ENCODE measurements at places on chromosomes 7 and 10.

DNA sequence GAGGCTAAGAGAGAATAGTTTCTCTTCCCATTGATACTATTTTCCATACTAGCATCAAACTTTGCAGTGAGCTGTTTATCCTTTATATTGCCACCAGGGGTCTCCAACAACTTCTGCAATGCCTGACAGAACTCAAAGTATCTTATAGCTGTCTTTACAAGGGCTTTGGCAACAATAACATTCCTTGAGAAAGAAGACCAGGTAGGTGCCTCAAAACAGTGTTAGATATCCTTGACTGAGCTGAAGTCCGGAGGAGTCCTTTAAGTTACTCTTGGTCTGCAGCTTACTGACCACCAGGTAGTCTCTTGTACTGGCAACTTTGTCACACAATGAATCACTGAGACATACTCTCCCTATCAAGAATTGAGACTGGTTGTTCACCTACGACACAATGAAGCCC lies 30.0 kb upstream of the TES start:
- no peak for DNase-seq

- no peak for DNase-seq
Observed at GRCh38 chr7:48105045-48105444, 16.0 kb downstream of the UPP1 start.

DNA sequence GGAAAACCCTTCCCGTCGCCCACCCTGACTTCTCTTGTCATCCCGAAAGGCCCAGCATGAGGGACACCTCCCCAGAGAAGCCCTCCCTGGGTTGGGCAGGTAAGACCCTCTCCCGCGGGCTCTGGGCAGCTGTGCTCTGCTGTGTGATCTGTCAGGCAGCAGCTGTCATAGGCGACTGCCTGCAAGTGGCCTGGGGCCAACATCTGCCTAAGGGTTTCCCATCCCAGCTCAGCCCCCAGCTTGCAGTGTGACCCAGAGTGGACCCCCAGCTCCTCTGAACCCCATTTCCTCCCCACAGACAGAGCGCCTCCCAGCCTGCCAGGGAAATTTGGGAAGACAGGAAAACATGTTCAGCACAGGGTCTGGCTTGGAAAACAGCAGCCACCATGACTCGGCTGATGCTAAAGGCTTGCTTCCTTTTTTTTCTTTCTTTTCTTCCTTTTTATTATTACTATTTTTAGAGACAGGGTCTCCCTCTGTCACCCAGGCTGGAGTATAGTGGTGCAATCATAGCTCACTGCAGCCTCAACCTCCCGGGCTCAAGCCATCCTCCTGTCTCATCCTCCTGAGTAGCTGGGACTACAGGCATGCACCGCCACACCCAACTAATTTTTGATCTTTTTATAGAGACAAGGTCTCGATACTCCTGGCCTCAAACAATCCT lies 18.3 kb upstream of the TNRC18 start:
- no peak for DNase-seq

DNA sequence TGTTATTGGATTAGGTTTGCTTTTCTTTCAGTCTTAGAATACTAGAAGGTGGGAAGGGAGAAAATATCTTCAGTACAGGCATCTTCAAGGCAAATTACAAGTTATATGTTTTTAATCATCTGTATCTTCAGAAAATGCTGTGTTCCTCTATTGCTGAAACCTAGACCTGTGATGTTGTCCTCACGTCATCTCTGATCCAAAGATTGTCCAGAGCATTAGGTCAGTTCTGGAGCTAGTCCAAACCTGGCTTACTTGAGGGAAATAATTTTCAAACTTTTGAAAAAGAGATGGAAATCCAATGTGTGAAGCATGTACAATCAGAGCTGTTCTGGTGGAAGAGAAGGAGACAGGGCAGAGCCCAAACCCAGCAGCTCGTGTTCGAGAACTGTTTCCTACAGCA lies 217.3 kb downstream of the ZEB1 start:
- DNase-seq: no peak

- no peak for DNase-seq
Observed at GRCh38 chr10:4763513-4763912, 62.5 kb upstream of the AKR1E2 start.

DNA sequence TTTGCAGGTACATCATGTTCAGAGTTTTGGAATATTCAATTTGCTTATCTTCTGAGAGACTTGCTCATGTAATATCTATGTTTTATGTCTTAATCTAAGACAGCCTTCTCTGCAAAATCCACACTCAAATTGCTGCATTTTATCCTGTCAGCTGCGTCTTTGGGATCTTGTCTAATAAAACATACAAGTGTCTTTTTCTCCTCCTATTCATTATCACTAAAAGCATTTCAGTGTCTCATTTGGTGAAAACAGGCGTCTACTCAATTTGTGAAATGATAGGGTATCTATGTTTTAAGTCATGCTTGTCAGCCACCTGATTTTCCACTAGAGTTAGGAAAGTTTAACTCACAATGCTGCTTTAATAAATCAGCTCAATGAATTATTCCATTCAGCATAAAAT lies 112.7 kb upstream of the LRRTM3 start:
- DNase-seq: no peak

GRCh38 chr7:129671266-129671665 lies 59.7 kb downstream of the NRF1 start:
- DNase-seq: no peak

GRCh38 chr10:60282771-60283353 lies 106.8 kb downstream of the ANK3 start:
- DNase-seq: no peak

- DNase-seq: no peak
Observed at GRCh38 chr10:113219446-113219845, 269.4 kb downstream of the TCF7L2 start.

GRCh38 chr7:47508389-47509380 lies 73.2 kb downstream of the TNS3 start:
- no peak for DNase-seq

DNA sequence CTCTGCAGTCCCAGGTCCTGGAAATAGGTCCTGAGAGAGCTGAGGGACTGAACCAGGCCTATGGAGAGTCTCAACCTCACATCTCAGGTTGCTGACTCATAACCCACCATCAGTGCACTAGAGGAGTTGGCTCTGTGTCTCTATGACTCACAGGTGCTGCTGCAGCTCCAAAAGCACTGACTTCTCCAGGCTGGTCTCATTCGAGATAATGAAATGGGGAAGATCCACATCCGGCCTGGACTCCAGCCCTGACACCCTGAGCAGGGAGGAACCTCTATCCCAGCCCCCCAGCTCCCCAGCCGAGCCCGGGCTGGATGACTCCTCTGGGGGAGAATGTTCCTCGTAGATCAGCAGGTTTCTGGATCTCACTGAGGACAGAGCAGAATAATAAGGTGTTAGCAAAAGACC lies 35.5 kb upstream of the DGKI start:
- no peak for DNase-seq

DNA sequence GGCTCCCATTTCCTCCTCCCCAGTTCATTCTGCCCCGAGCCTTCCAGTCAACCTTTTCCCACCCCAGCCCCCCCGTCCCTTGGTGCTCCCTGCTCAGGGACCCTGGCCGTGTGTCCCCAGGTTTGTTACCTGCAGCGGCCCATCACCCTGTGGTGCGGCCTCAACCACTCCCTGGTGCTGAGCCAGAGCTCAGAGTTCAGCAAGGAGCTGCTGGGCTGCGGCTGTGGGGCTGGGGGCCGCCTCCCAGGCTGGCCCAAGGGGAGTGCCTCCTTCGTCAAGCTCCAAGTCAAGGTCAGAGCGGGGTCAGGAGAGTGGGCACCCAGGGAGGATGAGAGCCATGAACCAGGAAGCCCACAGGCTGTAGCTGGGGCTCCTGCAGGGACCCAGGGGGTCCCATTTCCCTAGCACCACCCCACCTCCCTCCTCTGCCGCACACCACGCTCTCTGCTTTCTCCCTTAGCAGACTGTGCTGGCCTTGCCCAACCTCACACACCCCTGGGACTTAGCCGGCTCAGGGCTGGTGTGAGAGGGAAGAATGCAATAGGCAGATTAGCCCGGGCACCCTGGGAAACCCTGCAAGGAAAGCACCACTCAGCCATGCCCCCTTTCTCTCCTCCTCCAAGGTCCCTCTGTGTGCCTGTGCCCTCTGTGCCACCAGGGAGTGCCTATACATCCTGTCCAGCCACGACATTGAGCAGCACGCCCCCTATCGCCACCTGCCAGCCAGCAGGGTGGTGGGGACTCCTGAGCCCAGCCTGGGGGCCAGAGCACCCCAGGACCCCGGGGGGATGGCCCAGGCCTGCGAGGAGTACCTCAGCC lies 2.0 kb upstream of the PCOLCE start:
- DNase-seq: no peak

- DNase-seq: no peak
Observed at GRCh38 chr10:1475771-1476454, 261.4 kb downstream of the ADARB2 start.

- DNase-seq: peak; percentile 36
Observed at GRCh38 chr10:132549371-132549770, 11.8 kb downstream of the INPP5A start.

- no peak for DNase-seq
Observed at GRCh38 chr7:129277629-129278028, 52.8 kb downstream of the AHCYL2 start.

All from activated CD8-positive, alpha-beta memory T cell treated with anti-CD3 and anti-CD28 coated beads, Interleukin-2, amount 50 U/mL, for 48 hours (primary cell).